ENCODE measurements at places on chromosomes 2 and 18.
A peak's percentile ranks its signal among the peaks of the same experiment; 100 is the strongest.

- no peak for DNase-seq
These were observed 102.8 kb upstream of the TTN start for GRCh38 chr2:178910005-178910404.

GRCh38 chr18:7786569-7786968, 219.5 kb downstream of the PTPRM start:
- no peak for DNase-seq

DNA sequence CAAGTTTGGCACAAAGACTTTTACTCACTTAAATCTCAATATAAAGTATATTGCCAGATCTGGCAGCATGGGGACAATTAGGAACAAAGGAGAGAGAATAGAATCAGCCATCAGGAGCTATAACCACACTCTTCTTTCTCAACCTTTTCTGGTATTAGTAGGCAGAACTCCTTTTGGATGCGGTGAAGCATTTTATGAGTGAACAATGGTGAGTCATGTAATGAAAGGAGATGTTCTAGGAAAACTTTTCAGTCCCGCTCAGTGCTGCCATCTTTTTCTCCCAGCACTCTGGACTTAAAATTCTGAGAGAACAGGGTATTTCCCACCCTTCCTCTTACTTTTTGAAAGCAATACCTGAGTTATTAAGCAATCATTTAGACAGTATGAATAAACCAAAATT, 32.2 kb downstream of the PLEKHA3 start:
- DNase-seq, result peak; percentile 6

GRCh38 chr18:42228581-42228980, 273.5 kb downstream of the PIK3C3 start:
- no peak for DNase-seq

DNA sequence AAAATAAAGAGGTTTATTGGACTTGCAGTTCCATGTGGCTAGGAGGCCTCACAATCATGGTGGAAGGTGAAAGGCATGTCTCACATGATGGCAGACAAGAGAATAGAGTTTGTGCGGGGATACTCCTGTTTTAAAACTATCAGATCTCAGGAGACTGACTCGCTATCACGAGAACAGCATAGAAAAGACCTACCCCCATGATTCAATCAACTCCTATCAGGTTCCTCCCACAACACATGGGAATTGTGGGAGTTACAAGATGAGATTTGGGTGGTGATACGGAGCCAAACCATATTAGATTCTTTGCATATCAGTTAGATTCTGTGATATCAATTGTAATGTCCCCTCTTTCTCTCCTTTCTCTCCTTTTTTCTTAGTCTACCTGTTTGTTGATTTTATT, 1178.7 kb upstream of the LRRTM1 start:
- no peak for DNase-seq

DNA sequence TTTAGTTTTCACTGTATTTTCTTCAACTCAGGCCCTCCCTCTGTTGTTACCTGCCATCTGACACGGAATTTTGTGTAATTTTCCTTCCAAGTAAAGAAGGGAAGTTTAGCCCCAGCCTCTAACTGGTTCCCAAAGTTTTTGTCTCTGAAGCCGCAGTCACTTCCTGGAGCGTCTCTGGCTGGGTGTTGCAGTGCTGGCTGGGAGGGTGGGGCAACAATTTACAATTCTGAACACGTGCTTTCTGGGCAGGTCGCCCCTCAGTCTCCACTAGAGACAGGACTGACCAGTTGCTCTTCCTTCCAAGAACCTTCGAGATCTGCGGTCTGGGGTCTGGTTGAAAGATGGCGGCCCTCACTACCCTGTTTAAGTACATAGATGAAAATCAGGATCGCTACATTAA, 3.5 kb downstream of the CNDP2 start:
- DNase-seq, result no peak

DNA sequence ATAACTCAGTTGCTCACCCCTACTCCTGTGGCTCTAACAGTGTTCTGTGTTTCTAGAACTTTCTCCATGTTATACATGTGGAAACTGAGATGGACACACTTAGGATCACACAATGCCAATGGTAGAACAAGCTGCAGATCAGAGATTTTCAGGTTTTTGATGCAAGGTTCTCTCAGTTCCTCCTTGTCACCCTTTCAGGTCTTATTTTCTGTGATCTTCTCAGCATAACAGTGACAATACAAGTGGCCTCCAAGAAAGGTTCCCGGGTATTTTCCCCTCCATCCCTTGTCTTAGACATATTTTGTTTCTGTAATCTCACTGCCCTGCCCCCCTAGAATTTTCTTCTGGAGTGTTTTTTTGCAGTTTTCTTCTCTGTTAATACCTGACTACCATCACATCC, 6.2 kb upstream of the MGAT5 start:
- no peak for DNase-seq

- no peak for DNase-seq
These were observed 4.9 kb upstream of the XPO1 start for GRCh38 chr2:61543062-61543461.

Data from retina (tissue), 1 donor.